ENCODE measurements at places on chromosomes 7 and 10.
A peak's percentile ranks its signal among the peaks of the same experiment; 100 is the strongest.

GRCh38 chr10:68139448-68140272 lies 30.4 kb downstream of the MYPN start:
- peaks cover 6% of the 10 kb centered on the region for H3K27me3 ChIP-seq
- no peak overlapping the region for H3K4me3 ChIP-seq
- no peaks in the 10 kb centered on the region for H3K4me1 ChIP-seq
- no peaks in the 10 kb centered on the region for H3K36me3 ChIP-seq
- H3K27ac ChIP-seq: no peak overlapping the region

DNA sequence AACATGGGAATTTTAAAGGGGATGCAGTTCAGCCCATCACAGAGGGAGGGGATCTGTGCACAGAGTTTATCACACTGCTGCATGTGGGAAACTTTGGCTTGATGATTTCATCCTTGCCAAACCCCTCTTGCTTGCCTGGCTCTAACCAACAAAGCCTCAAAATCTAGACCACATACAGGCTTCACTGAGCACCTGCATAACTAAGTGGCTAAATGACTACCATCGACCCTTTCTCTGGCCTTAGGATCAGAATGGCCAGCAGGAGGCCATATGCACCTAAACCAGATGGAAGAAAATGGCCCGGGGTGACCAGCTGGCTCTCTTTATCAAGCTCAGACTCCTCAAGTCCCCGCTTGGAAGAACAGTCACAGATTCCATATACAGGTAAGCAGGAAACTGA lies 15.6 kb upstream of the ZNF25 start:
- H3K4me1 ChIP-seq: no peaks in the 10 kb centered on the region
- DNase-seq: no peak
- no peak overlapping the region for H3K27ac ChIP-seq

DNA sequence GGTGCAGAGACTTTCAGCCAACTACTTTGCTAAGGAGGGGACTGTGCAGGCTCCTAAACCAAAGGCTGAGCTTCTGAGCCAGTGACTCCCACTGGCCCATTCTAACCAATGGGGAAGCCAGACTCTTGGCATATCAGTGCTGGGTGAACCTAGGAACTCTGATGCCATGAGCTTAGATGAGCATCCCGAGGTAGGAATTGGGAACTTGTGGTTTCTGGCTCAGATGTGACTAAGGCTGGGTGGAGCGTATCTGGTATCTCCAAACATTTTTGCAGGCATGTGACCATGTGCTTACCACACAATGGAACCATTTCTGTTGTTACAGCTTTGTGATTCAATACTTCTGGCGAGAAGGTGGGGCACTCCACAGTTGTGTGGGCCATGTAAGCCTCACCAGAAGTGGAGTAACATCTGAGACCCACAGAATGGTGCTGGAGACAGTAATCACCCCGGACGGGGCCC lies 2.5 kb upstream of the AVPI1 start:
- peaks cover 4% of the 10 kb centered on the region for H3K27me3 ChIP-seq
- no peak for DNase-seq
- peaks cover 12% of the 10 kb centered on the region for H3K4me1 ChIP-seq
- H3K4me3 ChIP-seq: no peak overlapping the region

GRCh38 chr7:14858866-14859265 lies 43.7 kb downstream of the DGKB start:
- H3K27ac ChIP-seq: no peak overlapping the region
- no peaks in the 10 kb centered on the region for H3K4me1 ChIP-seq
- H3K36me3 ChIP-seq: no peaks in the 10 kb centered on the region
- DNase-seq: no peak
- no peaks in the 10 kb centered on the region for H3K27me3 ChIP-seq

DNA sequence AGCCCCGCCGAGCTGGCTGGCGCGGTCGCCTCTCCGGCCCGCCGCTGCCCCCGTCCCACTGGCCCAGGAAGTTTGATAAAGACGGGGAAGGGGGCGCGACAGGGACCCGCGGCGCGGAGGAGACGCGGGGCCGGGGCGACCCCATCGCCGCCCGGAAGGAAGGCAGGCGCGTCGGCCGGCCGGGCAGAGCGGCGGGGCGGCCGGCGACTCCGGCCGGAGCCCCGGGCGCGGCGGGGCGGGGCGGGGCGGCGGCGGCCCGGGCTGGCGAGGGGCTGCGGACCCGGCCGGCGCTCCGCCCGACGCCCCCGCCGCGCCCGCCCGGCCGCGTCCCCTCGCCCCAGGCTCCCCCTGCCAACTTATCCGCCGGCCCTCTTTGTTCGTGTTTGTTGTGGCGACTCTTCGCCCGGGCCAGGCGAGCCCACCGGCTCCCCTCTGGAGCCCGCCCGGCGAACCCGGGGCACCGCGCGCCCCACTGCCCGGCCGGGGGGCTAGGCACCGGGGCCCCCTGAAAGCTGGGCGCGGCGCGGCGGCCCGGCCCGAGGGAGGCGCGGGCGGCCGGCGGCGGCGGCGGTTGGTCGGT lies 571 bp downstream of the KDM7A start:
- H3K36me3 ChIP-seq: peaks cover 11% of the 10 kb centered on the region
- H3K4me3 ChIP-seq: peak overlapping the region; percentile 94
- H3K27ac ChIP-seq: peak overlapping the region; percentile 89

DNA sequence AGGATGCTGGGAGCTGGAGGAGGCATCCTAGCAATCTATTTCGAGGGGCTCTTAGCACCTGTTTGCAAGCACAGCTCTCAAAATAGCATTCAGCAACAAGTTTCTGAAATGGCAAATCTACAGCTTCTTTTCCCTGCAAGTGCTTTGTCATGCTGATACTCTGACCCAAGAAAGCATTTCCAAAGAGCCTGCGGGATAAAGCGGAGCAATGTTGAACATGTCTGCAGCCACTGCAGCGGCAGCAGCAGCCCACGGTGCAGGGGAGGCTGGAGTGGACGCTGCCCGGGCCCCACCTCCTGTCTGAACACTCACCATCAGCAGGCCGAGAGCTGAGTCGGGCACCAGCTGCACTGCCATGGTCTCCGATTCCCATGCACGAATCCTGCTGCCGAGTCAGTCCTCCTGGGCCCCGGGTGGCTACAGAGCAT lies 964 bp downstream of the FRMD4A start:
- no peaks in the 10 kb centered on the region for H3K4me1 ChIP-seq
- H3K27me3 ChIP-seq: peaks cover 29% of the 10 kb centered on the region
- no peaks in the 10 kb centered on the region for H3K36me3 ChIP-seq
- H3K4me3 ChIP-seq: no peak overlapping the region
- no peak overlapping the region for H3K27ac ChIP-seq

DNA sequence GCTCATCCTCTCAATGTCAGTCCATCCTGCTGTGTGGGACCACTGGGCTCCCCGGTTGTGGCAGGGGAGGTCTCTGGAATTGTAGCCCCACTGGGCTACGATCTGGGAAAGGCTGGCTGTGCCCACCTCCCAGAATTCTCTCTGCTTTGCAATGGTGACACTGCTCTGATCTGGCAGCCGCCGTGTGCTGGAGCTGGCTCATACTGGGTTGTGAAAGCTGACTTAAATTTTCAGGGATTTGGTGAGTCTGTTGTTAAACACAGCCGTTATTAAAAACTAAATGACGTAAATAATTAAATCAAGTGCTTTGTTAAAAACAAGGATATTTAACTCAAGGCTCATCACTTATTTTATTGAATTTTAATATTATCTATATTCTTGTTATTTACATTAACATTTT lies 160.0 kb downstream of the TAX1BP1 start:
- H3K4me1 ChIP-seq: peaks cover 35% of the 10 kb centered on the region
- H3K4me3 ChIP-seq: no peak overlapping the region
- no peaks in the 10 kb centered on the region for H3K27me3 ChIP-seq
- H3K27ac ChIP-seq: no peak overlapping the region
- no peaks in the 10 kb centered on the region for H3K36me3 ChIP-seq

GRCh38 chr7:143221737-143222136 lies at the start of gene TAS2R40:
TAS2R40 (plus strand) TSS chr7:143222037; CDS start chr7:143222079, 42 bp downstream.
- no peak within 1 kb of the TSS for H3K4me3 ChIP-seq
- DNase-seq: no peak
- H3K4me1 ChIP-seq: no peaks in the 10 kb centered on the region
- H3K27me3 ChIP-seq: peaks cover 8% of the 10 kb centered on the region
- H3K27ac ChIP-seq: no peak within 1 kb of the TSS

DNA sequence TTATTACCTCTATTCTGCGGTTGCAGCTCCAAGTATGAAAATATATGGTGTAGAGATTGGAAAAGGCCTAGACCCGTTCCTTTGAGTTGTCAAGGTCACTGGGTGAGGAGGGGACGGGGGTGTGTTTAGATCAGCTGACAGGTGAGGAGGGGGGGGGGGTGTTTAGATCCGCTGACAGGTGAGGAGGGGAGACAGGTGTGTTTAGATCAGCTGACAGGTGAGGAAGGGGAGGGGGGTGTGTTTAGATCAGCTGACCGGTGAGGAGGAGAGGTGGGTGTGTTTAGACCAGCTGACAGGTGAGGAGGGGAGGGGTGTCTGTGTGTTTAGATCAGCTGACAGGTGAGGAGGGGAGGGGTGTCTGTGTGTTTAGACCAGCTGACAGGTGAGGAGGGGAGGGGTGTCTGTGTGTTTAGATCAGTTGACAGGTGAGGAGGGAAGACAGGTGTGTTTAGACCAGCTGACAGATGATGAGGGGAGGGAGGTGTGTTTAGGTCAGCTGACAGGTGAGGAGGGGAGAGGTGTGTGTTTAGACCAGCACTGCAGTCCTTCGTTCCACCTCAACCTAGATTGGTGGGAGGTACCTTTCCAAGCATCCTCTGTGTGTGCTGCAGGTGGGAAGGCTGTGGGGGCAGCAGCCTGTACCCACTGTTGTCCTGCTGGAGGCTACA lies 655.0 kb upstream of the ADARB2 start:
- H3K4me3 ChIP-seq: no peak overlapping the region
- no peak for DNase-seq
- H3K27me3 ChIP-seq: peaks cover 7% of the 10 kb centered on the region

GRCh38 chr7:45920502-45921380 lies at the start of gene IGFBP3:
IGFBP3 (minus strand) TSS chr7:45921272; CDS start chr7:45921140, 132 bp downstream.
- H3K36me3 ChIP-seq: no peaks in the 10 kb centered on the region
- H3K27ac ChIP-seq: no peak within 1 kb of the TSS
- H3K27me3 ChIP-seq: peaks cover 50% of the 10 kb centered on the region

- no peak overlapping the region for H3K4me3 ChIP-seq
- DNase-seq: peak; percentile 44
- no peak overlapping the region for H3K27ac ChIP-seq
- peaks cover 40% of the 10 kb centered on the region for H3K36me3 ChIP-seq
These were observed 57.8 kb downstream of the MINDY3 start for GRCh38 chr10:15802375-15802949.

DNA sequence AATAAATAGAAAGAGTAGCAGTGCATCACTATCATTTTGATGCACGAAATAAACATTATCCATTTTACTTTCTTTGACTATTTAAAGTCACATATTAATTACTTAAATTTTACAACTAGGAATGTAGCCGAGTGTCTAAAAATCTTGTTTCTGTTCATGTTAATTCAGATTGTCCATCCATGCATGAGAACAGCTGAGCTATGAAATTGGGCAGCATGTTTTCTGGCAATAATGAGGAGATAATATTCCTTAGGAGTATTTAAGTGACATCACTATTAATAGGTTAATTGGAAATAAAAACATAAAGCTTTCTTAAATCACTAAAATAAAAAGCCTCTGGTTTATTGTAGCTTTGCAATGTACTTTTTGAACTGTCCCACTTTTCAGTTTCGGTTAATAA lies 293.8 kb downstream of the PHTF2 start:
- no peak for DNase-seq
- peaks cover 14% of the 10 kb centered on the region for H3K27me3 ChIP-seq
- H3K4me1 ChIP-seq: no peaks in the 10 kb centered on the region
- no peak overlapping the region for H3K27ac ChIP-seq

DNA sequence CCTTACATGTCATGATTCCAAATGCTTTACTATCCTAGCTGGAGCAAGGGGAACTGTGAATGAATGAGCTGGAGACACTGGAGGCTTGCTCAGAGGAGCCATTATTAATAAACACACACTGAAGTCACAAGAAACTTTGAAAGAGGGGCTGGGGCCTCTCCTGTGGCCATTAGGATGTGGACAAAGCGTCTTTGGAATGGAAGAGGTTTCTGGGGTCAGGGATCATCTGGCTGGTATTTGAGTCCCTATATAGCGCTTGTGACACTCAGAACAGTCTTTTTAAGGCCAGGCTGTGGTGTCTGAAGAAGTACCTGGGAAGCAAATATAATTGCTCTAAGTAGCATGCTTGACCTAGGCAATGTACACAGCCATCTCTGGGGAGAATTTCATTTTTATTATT lies 193.0 kb downstream of the JCAD start:
- H3K36me3 ChIP-seq: no peaks in the 10 kb centered on the region
- no peaks in the 10 kb centered on the region for H3K27me3 ChIP-seq
- no peak for DNase-seq
- no peak overlapping the region for H3K4me3 ChIP-seq
- no peak overlapping the region for H3K27ac ChIP-seq
- no peaks in the 10 kb centered on the region for H3K4me1 ChIP-seq

- H3K27ac ChIP-seq: no peak overlapping the region
- H3K27me3 ChIP-seq: no peaks in the 10 kb centered on the region
- H3K36me3 ChIP-seq: no peaks in the 10 kb centered on the region
- H3K4me1 ChIP-seq: no peaks in the 10 kb centered on the region
- peak; percentile 3 for DNase-seq
- no peak overlapping the region for H3K4me3 ChIP-seq
These were observed 32.4 kb downstream of the GPRIN2 start for GRCh38 chr10:46523962-46524471.

GRCh38 chr7:84187813-84188510 lies 6.6 kb downstream of the SEMA3A start:
- H3K27ac ChIP-seq: no peak overlapping the region
- no peaks in the 10 kb centered on the region for H3K36me3 ChIP-seq
- H3K4me1 ChIP-seq: peaks cover 36% of the 10 kb centered on the region
- no peaks in the 10 kb centered on the region for H3K27me3 ChIP-seq
- H3K4me3 ChIP-seq: no peak overlapping the region

DNA sequence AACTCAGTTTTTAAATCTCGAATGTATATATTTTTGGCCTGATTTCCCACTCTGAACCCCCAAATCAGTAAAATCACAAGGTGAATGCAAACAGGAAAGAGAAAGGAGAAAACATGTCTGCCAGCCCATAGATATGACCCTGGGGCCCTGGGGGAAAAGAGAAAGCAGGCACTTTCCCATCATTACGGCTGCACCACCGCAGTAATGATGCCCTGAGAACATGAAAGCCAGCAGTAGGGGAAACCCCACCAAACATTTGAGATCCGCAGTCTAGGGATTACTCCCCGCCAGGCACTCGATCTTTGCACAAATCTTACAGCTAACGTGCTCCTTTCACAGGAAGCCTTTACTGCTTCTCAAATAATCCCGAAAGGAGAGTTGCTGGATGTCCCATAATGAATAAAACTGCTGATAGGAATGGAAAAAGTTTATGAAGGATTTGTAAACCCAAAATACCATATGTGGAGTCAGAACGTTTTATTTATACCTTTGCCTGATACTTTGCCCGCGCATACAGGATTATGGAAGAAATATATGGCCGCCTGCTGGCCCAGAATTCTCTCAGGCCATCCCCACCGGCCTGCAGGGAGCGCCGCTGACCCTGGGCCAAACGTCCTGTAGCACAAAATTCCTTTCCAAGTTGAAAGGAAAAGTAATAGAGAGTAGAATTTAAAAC lies 180.0 kb upstream of the INHBA start:
- H3K4me3 ChIP-seq: no peak overlapping the region
- peak overlapping the region; percentile 98 for H3K27ac ChIP-seq
- peaks cover 21% of the 10 kb centered on the region for H3K36me3 ChIP-seq
- peaks cover 53% of the 10 kb centered on the region for H3K4me1 ChIP-seq

GRCh38 chr10:101607124-101607523 lies 19.0 kb downstream of the DPCD start:
- peaks cover 3% of the 10 kb centered on the region for H3K4me1 ChIP-seq
- H3K27me3 ChIP-seq: no peaks in the 10 kb centered on the region
- no peak for DNase-seq
- H3K27ac ChIP-seq: peak overlapping the region; percentile 46
- peaks cover 2% of the 10 kb centered on the region for H3K36me3 ChIP-seq
- no peak overlapping the region for H3K4me3 ChIP-seq

All from activated naive CD4-positive, alpha-beta T cell treated with anti-CD3 and anti-CD28 coated beads for 36 hours (primary cell).